ENCODE measurements at places on chromosomes 5 and 9.

- DNase-seq, result no peak
These were observed 18.2 kb downstream of the ASS1 start for GRCh38 chr9:130462685-130463540.

GRCh38 chr5:59067956-59068656 is 485.2 kb downstream of the RAB3C start:
- no peak for DNase-seq

GRCh38 chr9:134637241-134637640 is 4.4 kb upstream of the COL5A1 start:
- DNase-seq, result no peak

GRCh38 chr5:102523541-102524175 is 24.9 kb upstream of the SLCO6A1 start:
- no peak for DNase-seq

DNA sequence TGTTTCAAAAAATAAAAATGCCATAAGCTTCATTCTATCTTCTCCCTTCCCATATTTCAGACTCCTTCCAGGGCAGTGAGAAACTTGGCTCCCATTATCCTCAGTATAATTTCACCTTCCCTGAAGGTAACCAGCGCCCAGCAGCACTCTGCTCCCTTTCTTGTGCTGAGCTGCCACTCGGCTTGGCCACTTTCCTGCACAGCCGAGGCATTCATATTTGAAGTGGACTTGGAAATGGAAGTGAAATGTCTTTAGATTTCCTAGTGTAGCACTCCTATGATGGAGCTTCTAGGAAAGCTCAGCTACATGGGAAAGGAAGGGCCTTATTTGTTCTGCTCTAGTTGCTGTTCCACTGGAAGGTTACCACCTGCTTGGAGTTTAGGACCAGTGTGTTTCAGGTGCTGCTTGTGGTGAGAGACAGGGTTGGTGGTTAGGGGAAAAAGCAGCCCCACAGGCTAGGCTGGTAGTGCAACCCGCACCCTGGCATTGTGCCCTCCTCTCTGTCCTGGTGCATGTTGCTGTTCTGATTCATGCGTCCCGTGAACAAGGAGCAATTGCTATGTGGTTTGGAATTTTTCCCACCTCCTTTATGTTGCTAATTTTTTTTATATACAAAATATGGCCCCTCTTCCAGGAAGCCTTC is 53.8 kb downstream of the RAD23B start:
- DNase-seq, result no peak

DNA sequence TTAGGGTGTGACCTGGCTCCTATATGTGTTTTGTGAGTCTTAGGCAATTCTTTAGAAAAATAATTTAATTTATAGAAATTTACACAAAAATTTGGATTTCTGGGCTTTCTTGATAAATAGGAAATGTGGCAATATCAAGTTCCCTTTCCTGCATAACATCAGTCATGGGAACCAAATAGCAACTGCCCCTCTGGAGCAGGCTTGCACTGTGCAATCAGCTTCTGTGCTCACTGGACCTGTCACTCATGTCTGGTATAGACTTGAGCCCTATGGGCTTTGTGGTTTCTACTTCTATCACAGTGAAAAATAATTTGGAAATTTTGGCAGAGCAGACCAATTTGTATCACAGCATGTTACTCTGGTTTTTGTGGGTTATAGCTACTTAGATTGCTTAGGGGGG is 131.7 kb downstream of the ADGRV1 start:
- no peak for DNase-seq

DNA sequence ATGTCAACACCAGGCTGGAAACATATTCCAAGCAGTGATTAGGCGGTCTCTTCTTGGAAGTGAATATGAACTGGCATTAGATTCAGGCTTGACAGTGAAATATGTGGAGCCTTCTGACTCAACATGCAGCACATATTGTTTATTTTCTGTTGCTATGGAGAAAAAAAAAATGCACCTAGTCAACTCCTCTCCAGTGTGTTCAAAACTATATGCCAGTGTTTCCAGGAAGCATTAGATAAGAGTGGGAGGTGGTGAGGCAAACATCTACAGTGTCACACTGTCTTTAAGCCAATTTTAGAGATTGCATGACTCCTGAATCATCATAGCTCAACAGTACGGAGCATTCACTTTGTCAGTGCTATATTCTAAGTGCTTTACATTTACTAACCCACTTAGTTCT is 117.9 kb downstream of the HCN1 start:
- no peak for DNase-seq

All from stimulated activated CD4-positive, alpha-beta T cell treated with anti-CD3 and anti-CD28 coated beads, Interleukin-1b, Interleukin-23, amount 100 ng/mL, for 24 hours (primary cell).